ENCODE measurements at places on chromosomes 7 and 10.

DNA sequence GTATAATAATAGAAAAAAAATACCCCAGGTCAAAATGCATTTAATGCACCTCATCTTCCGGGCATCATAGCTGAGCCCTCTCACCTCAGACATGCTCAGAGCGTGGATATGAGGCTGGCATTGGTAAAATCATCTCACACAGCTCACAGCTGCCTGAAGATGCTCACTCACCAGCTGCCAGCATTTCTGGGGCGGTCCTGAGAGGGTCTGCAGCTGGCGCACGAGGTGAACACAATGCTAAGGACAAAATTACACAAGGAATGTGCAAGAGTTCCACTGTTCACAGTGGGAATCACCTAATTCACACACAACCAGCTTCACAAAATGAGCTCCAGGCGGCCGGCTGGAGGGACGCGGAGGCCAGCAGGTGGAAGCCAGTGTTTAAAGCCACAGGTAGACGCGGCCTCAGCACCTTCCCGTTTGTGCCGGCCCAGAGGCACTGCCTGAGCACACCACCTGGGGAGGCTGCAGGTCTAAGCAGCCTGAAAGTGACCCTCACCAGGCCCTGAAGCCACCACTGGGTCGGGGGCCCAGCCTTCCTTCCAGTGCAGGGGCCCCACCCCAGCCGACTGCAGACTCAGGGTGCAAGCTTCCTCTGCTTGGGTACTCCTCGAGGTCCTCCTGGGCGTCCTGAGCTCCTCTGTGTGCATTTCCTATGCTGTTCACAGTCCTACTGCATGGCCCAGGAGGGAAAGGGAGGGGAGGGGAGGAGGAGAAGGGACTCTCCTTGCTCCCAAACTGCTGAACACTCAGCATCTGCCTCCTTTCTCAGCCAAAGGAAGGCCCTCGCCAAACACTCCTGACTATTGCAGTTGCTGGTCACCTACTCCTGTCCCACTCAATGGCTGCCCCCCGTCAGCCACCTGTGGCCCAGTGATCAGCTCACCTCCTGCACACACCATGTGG lies 61.2 kb upstream of the FAM20C start:
- DNase-seq: no peak

- DNase-seq: no peak
Measured at GRCh38 chr10:81021428-81022129, 483.9 kb downstream of the SH2D4B start.

GRCh38 chr10:34908481-34908880 lies 93.4 kb upstream of the PARD3 start:
- no peak for DNase-seq

DNA sequence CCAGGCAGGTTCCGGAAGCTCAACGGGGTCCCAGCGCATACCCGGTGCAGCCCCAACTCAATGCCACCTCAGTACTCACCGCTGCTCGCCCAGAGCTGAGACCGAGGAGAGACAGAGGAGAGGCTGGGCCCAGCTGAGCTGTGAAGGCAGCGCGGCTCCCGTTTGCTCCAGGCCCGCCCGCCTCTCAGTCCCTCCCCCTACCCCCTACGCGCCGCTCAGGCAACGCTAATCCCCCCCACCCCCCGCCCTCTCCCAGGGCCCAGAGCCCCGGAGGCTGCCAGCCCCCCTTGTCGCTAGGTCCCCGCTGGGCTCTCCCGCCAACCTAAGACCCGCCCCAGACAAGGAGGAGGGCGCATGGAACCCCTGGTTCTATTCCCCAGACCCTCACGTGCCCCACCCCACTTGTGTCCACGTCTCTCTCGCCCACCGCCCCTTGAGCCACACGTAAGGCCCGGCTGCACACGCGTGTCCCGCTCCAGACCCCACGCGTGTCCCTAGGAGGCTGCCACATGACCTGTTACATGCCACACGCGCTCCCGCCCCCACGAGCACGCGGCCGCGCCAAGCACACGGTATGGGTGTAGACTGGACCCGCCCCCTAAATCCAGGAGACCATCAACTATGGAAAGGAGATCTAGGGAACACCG lies at the start of gene PSD:
Gene PSD (minus strand): TSS at position 164 of the 647 bp plus-strand sequence. CDS start 1,747 bp downstream, outside the sequence.
- DNase-seq: no peak

GRCh38 chr7:134279336-134279735 lies 37.4 kb downstream of the SLC35B4 start:
- no peak for DNase-seq

DNA sequence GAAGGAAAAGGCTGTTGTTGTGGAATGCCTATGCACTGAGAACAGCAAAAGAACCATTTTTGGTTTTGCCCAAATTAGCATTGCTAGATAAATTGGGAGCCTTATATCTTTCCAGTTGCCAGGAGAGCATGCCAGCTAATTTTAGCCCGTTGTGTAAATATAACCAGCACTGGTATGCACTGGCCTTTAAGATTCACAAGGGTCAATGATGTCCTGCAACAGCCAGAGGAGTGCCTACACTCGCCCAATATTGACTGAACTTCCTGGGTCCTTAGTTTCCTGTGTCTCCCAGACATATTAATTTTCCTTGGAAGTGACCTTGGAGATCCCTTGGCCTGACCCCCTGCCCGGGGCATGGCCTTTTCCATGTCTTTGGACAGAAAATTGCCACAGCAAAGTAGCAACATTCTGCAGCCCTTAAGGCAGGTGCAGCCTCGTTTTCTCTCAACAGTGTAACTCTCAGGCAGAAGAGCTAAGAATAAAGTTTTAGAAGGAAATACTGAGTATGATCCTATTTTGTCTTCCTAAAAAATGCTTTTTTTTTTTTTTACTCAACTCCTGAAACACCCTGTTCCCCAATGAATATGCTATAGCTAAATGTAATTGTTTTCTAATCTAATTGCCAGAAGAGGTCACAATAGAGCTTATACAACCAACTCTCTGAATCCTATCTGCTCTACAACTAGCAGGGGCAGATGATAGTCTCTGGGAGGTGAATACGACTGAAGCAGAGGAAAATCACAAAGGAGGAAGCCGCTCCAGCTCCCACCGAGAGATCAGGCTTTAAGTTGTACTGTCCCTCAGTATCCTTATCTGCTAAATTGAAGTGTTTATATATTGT lies 131.9 kb upstream of the PCGF5 start:
- no peak for DNase-seq

All from stimulated activated CD4-positive, alpha-beta T cell treated with anti-CD3 and anti-CD28 coated beads, TNF-alpha, amount 100 ng/mL, for 4 hours (primary cell).